ENCODE measurements at places on chromosomes 3 and 15.

GRCh38 chr3:117439812-117440211 lies 730.2 kb downstream of the TUSC7 start:
- peak; percentile 53 for DNase-seq

DNA sequence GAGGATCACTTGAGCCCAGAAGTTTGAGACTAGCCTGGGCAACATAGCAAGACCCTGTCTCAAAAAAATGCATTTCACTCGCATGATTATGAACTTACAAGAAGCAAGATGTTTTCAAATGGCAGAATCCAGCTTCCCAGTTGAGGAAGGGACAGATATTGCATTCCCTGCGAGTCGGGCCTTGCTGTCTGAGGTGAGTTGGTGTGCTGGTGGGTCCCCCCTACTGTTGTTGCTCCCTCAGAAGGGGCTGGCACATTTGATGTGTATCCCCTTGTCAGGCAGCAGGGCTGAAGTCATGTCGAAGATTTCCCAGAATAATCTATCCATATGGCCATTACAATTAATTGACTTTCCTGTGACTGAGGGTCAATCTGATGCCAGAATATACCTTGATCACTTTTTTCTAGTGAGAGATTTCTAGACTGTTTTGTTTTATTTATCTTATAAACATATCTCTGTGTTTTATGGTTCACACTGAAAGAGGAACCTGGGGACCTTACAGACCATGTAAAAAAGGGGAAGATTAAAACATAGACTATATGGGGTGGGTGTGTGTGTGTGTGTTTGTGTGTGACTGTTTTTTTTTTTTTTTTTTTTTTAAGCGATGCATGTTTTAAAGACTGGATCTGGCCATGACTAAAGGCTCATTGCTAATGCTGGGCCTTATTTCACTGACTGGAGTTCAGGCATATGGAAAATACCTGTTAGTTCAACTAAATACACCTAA lies 112.1 kb upstream of the MRPS22 start:
- no peak for DNase-seq

DNA sequence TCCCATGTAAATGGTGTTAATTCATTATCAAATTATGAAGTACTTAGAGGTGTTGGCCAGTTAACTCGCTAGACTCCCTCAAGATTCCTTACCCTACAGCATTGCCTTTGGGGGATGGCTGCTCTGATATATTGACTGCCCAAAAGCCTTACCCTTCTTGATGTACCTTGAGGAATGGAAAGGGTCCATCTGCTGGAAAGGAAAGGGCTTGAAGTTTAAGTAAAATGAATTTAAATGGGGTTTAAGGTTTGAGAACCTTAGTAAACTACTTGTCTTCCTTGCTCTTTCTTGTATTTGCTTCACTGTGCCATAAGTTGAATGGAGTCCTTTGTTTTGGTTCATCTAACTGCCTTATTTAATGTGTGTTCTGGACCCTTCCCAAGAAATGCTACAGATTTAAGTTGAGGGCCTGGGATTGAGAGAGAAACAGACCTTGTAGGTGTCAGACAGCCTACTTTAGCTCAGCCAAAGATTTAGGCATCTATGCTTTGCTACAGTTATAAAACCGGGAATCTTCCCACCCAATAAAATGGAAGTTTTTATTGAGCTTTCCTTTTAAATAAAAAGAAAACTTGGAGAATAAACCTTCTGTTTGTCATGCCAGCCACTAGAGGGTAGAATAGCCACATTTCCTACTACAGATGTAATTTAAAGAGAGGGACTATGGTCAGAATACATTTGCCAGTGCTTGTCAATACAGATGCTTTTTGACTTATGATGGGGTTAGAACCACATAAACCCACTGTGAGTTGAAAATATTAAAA lies 25.3 kb downstream of the CMSS1 start:
- DNase-seq: peak; percentile 64

DNA sequence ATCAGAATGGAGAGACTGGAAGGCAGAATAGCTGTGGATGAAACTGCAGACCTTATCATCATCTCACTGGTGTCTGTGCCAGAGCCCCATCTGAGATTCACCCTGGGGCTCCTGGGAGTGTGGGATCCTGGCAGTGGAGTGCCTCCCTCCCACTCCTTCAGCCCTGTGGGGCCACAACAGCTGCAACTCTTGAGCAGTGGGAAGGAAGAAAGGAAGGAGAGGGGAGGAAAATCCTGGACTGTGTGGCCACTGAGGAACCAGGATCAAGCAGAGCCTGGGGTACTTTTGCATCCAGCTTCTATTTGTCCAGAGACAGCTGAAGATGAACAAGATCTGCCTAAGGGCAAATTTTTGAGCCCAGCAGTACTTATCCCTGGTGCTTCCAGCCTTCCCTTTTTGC lies 13.1 kb upstream of the ALDH1A2 start:
- DNase-seq: no peak

DNA sequence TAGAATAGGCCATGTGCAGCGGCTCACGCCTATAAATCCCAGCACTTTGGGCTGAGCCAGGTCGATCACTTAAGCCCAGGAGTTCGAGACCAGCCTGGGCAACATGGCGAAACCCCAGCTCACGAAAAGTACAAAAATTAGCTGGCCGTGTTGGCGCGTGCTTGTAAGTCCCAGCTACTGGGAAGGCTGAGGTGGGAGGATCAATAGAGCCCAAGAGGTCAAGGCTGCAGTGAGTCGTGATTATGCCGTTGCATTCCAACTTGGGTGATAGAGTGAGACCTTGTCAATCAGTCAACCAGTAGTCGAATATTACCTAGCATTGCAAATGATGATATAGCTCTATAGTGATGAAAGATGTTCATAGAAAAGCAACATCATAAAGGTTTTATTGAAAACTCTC lies 51.9 kb downstream of the USP8 start:
- DNase-seq: no peak

GRCh38 chr15:62795171-62795570 lies 247.4 kb upstream of the TPM1 start:
- DNase-seq: no peak

DNA sequence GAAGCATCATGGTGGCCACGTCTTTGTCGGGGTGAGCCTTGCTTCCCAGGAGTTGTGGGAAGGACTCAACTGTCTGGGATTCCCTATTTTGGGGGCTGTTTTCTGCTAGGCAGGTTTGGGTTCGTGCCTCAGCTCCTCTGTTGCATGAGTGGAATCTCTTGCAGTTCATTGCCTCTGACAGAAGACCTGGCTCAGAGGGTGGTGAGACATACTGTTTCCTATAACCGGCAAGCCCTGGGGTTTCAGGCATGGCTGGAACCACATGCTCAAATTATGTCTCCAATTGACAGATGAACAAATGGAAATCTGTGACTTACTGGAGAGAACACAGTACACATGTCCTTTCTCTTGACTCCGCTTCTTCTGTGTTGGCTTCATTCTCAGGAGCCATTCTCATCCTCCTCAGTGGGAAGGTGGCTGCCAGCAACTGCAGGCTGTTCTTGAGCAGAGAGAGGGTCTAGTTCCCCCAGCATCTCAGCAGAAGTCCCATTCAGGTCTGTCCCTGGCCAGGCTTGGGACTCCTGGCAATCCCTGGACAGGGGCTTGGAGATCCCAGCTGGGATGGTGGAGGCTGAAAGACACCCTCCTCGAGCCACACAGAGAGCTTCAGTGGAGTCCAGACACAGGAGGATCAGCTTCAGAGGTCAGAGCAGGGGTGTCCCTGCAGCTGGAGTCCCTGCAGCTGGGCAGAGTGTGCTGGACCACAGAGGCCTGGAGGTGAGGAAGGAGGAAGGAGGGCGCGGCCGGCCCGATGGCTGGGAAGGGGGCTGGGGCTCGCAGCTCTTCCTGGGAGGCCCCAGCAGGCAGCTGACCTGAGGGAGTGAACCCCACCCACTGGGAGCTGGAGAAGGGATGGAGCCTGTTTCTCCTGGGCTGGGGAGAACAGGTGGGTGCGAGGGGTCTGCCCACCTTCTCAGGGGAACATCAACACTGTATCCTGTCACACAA lies 97.6 kb downstream of the LSM3 start:
- no peak for DNase-seq

DNA sequence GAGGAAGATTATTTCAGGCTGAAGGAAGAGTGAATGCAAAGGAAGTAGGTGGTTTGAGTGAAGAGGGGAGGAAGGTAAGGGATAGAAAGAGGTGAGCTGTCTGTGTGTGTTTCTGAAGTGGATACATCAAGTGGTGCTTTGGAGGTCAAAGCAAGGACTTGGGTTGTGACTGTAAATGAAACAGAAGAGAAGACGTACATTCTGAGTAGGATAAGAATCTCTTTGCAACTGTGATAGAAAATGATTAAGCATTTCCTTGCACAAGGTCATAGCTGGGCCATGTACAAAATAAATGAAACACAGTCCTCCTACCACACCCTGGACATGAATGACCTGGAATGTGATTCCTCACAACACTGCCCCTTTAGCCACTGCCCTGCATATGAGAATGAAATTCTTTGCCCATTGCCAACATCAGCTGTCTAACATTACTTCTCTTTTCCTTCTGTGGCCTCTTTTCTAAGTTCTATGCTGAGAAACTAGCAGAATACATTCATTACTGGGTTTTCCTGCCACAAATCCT lies 28.3 kb upstream of the MINDY4B start:
- DNase-seq: no peak

- DNase-seq: peak; percentile 76
Observed at GRCh38 chr15:52652984-52653383, 26.2 kb downstream of the ATOSA start.

- peak; percentile 72 for DNase-seq
Observed at GRCh38 chr15:73631915-73632669, 1.1 kb downstream of the NPTN start.

- no peak for DNase-seq
Observed at GRCh38 chr3:111862974-111863373, 3.9 kb downstream of the PHLDB2 start.

GRCh38 chr3:126050626-126051025 lies 33.3 kb downstream of the SLC41A3 start:
- DNase-seq: no peak

GRCh38 chr3:132564070-132564465 lies 33.0 kb upstream of the ACKR4 start:
- no peak for DNase-seq

DNA sequence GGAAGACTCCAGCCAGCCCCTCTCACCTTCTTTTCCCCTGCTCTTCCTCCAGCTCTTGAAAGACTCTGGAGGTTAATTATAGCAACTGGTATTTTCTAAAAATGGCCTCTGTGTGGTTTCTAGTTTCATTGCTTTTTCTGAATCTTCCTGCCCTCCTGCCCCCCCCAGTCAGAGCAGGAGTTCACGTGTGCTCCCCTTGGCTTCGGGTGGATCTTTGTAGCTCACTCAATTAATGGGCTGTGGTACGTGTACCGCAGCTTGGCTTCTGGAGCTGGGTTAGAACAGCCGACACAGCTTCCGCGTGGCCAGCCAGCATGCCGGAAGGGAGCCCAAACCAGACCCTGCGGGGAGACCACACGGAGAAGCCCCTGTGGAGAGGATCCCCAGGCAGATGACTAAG lies 31.5 kb downstream of the TM2D3 start:
- DNase-seq: no peak

DNA sequence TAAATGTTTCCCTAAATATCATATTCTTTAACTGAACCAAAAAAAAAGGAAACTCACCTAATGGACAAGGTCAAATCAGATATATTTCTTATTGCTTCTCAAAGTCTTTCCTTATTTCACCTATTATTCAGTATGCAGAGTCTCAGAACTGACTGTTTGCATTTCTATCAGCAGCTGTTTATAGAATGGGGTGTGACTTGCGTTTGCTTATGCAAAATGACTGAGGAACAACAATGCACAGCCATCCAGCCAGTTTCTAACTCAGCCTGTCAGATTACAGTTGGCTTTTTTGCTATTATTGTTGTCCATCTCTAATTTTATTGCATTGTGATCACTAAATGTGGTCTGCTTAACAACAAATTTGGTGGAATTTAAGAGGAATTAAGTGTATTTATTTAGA lies 40.7 kb downstream of the RAB27A start:
- DNase-seq: peak; percentile 51

DNA sequence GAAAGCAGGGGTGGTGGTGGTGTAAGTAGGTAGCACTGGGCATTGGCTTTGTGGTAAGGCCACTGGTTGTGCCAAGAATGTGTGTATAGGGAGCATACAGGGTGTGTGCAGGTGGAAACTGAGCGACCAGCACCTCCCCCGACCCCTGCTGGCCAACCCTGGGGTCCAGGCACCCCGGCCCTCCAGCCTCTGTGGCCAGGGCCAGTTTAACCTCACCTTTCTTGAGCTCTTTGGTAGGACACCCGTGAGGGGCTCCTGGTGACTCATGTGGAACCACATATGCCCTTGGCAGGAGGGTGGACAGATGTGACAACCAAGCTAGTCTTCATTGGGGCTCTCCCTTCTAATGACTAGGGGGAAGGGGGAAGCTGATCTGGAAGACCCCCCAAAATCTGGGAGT lies 19.5 kb downstream of the SHF start:
- DNase-seq: no peak

- DNase-seq: peak; percentile 2
Observed at GRCh38 chr3:18808429-18808828, 339.9 kb upstream of the KCNH8 start.

- DNase-seq: no peak
Observed at GRCh38 chr3:140244893-140245292, 309.9 kb downstream of the CLSTN2 start.

DNA sequence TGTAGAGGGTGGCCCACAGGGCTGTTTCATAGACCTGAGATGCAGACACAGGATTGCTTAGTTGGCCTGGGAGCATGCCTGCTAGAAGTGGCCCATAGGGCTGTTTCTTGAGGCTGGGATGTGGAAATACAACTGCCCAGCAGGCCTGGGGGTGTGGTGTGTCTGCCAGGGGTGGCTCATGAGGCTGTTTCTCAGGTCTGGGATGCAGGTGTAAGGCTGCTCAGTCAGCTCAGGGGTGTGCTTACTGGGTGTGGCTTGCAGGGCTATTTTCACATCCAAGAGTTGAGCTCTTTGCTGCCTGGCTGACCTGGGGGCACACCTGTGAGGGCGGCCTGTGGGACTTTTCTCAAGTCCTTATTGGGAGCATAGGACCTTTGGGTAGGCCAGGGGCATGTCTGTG lies 131.3 kb downstream of the DOCK3 start:
- no peak for DNase-seq

GRCh38 chr3:32106929-32107362 lies 526 bp downstream of the GPD1L start:
- DNase-seq: no peak

GRCh38 chr3:138265745-138266144 lies 63.9 kb downstream of the NME9 start:
- no peak for DNase-seq

- no peak for DNase-seq
Observed at GRCh38 chr15:70243686-70244540, 146.2 kb upstream of the TLE3 start.

GRCh38 chr3:183359036-183359435 lies 69.4 kb downstream of the MCF2L2 start:
- no peak for DNase-seq

GRCh38 chr15:52797625-52798501 lies 7.7 kb upstream of the ONECUT1 start:
- no peak for DNase-seq

DNA sequence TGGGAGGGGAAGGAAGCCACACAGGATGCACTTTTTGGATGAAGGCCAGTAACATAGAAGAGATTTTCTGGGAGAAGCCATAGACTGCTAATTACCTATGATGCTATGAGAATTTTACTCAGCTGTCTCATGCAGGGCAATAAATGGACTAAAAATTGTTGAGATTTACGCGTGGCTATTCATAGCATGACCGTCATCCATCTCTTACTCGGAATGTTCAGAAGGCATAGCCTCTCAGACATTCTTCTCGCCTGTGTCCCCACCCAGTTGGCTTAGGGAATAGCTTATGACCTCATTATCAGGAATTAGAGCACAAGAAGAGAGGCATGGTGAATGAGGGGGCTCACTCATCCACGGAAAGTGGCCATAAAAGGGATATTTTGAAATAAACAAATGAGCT lies 107.9 kb upstream of the ATP10A start:
- DNase-seq: no peak

Measured in fibroblast of lung (primary cell).